ENCODE measurements at places on chromosomes 1 and 21. TPM values are rescaled to one million over a fixed set of nuclear protein-coding genes. Genes with fewer than 3 reads are reported as not detected.

GRCh38 chr1:229600229-229600628 is 25.7 kb downstream of the TAF5L start:
- no peak for DNase-seq

GRCh38 chr1:67166196-67166595 is at the start of gene IL23R:
IL23R (plus strand) TSS chr1:67166454; CDS start chr1:67168121, 1,667 bp downstream.
- no peak for DNase-seq

Gene NRDC
- total RNA-seq, result 113 TPM

Gene AGO4
- 1.2 TPM for total RNA-seq

Gene TRIM62
- total RNA-seq, result 3.2 TPM

Gene BLZF1
- total RNA-seq, result 33.2 TPM

Gene GCSAML
- not detected for total RNA-seq

Gene A3GALT2
- not detected for total RNA-seq

Gene CRB1
- total RNA-seq, result 0.36 TPM

Data from MG63 (cell line).